ENCODE measurements at places on chromosomes 6 and 20.

GRCh38 chr20:35088231-35089145 lies 4.1 kb downstream of the TRPC4AP start:
- peak; percentile 1 for DNase-seq

DNA sequence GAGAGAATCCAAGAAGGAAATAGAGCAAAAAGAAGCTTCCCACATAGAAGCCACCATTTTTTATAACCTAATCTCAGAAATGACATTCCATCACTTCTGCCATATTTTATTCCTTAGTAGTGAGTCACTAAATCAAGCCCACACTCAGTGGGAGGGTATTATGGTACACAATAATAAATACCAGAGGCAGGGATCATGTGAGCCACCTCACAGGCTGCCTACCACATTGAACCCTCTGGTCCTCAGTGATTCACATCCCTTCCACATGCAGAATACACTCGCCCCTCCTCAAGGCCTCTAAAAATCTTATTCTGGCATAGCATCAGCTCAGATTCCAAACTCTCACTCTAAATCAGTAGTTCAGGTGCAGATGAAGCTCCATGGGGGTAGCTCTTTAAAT lies 49.4 kb downstream of the TMC2 start:
- no peak for DNase-seq

GRCh38 chr20:52754366-52754765 lies 217.8 kb upstream of the TSHZ2 start:
- DNase-seq = no peak

DNA sequence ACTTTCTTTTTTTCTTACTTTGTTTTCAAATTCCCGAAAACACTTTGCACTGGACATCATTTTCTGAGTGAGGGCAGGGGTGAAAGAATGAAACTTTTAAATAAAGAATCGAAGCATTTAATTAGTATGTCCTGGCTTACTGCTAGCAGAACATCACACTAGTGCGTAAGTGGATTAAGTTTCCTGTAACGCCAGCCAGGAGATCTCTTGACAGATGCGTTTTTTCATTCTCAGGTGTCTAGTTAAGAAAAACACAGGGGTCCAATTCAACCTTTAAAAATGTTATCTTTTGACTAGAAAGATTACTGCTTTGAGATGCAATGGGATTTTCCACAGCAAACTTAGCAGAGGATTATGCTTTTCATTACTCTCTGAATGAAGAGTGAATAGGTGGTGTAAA lies 858.8 kb upstream of the EPHA7 start:
- DNase-seq = no peak

DNA sequence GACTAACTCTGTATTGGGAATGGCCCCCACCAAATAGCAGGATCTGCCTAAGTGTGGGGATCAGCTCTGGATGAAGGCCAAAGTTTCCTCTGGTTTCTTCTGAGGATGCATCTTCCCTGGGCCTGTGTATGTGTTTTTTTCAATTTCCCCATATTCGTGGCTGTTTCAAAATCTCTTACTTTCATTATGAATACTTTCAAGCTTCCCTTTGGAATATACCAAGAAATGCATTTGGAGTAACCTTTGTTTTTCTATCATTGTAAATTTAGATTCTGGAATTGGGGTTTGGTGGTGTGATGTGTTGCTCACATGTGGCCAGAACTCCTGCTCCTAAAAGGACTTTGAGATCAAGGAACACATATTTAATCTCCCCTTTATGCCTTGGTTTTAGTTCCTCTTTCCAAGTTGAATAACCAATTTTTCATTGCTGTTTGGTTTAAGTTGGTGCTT lies 8.4 kb downstream of the ENTPD6 start:
- DNase-seq = no peak

DNA sequence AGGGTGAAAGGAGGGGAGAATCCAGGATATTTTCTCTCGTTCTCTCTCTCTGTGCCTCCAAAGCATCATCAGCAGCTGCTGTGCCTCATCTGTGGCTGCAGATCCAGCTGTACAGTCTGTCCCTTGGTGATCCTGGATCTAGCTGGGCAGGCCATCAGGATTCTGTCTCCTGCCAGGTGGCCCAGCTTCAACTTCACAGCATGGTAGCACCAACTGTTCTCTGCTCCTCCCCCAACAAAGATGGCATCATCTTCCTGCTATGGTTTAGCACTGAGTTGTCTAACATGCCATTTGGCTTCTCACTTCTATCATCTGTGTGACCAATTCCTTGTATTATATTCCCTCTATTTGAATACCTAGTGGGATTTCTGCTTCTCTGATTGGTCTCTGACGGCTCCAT lies 28.6 kb upstream of the ARFGEF2 start:
- DNase-seq = no peak

GRCh38 chr6:3748208-3749066 lies 3.1 kb downstream of the PXDC1 start:
- DNase-seq = peak; percentile 18

- no peak for DNase-seq
Measured at GRCh38 chr6:139325125-139325524, 33.3 kb upstream of the TXLNB start.

- DNase-seq = no peak
Measured at GRCh38 chr20:8361006-8361652, 229.1 kb downstream of the PLCB1 start.

- no peak for DNase-seq
Measured at GRCh38 chr6:129133770-129134192, 250.8 kb downstream of the LAMA2 start.

DNA sequence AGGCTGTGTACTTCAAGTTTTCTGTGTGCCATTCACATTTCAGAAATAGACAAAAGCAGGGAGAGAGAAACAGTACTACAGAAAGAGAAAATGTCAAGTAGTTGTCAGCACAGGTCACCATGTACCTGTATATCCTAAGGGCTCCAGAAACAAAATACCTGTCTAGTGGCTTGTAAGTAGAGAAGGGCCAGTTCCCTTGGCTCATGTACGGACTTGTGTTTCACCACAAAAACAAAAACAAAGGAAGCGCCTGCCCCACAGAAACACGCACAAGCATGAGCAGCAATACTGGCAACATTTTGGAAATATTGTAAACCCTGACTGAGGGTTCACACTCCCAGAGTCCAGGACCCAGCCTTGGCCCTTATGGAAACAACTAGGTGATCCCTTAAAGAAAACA lies 44.3 kb downstream of the CNKSR3 start:
- no peak for DNase-seq

DNA sequence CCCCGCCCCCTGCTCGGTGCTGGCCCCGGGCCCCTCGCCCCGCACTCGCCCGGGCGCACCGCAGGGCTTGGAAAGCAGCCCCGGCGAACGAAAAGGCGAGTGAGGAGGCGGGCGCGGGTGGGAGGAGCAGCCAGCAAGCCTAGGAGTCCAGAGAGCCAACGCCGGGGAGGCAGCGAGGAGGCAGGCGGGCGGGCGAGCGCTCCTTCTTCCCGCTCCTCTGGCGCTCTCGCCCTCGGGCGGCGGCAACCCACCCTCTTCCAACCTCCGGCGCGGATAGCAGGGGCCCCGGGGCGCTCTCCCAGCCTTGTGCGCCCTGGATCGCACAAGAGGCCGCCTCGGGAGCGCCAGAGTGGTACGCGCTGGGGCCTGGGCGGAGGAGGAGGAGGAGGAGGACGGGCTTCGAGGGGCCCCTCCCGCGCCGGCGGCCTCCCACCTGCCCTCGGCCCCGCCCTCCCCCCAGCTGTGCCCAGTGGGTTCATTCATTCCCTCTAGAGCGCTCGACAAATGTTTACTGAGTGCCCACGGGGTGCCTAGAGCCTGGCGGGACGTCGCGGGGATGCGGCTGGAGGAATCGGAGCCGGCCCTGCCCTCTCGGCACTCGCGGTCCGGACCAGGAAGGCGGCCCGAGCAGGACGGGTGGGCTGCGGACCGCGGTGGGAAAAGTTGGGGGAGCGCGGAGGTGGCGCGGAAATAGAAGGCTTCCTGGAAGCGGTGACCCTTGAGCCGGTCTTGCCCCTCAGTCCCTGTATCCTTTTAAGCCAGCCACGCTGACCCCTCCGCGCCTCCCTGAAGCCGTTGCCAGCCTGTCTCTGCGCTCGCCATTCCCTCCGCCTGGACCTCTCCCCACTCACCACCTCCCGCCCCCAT lies at the start of gene BMP7:
TSS of gene BMP7 (minus strand) at position 351 of the 867 bp plus-strand sequence. CDS start 519 bp downstream, outside the sequence.
- DNase-seq = peak; percentile 72

- DNase-seq = no peak
Measured at GRCh38 chr20:48607544-48607865, 220.3 kb downstream of the PREX1 start.

GRCh38 chr6:160347259-160348222 lies 637 bp upstream of the SLC22A3 start:
- DNase-seq = no peak

DNA sequence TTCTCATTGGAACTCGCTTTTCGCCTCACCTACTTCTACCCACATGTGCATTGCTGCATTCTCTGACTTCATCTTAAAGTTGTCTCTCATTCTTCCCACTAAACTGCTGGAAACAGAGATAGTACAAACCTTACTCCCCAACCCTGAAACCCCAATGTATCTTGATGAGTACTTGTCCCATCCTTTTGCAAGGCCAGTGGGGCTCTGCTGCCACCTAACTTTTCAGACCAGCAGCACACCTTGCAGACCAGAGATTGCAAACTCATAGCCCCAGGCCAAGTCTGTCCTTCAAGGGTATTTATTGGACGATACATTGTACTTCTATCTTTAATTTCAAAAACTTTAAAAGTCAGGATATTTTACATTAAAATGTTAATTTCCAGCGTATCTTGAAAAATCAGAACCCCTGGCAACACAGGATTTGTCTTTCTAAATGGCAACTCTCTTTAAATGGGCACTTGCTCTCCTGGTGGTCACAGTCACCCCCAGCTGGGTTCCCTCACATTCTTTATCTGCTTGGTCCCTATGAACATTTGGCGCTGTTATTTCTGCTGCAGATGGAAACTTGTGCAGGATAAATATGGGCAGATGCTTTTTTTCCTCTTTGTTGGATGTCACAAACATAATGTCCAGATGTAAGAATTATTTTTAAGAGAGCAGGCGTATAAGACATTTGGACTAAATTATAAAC lies 83.9 kb downstream of the SOD2 start:
- no peak for DNase-seq

DNA sequence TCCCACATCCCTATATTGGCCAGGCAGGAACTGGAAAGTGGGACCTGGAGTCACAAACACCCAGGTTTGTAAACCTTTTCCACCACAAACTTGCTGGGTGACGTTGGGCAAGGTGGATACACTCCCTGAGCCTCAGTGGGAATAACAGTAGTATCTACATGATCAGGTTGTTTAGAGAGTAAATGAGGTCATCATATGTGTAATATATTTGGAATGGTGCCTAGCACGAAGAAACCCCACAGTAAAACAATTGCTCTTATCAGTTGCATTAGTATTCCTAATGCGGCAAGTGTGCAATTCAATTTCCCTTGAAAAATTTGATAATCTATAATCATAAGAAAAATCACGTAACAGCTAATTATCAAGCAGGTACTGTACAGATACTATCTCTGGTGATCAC lies 51.9 kb downstream of the HIVEP2 start:
- no peak for DNase-seq

- DNase-seq = no peak
Measured at GRCh38 chr20:667351-668034, 8.1 kb downstream of the SCRT2 start.

DNA sequence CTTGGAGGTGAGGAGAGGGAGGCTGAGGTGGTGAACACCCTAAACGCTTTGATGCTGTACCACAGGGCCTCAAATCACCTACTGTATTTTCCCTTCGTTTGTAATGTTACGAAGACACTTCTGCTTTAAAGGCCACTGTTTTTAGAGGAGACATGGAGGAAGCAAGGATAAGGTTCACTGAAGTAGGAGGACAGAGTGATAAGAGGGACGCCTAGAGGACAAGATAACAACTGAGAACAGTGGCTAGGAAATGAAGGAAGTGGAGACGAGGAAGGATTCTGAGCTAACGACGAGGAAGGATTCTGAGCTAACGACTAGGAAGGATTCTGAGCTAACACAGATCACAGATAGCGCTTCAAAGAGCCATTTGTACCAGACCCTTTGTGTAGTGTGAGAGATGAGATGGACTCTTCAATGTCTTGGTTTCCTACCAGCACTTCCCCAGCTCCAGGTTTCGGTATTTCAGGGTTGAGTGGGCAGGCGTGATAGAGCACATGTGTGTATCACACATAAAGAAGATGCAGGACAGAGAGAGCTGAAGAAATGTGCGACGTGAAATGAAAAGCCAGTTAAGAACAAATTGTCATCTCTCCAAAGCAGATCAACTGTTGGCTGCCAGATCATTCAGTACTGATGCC lies 7.5 kb downstream of the SF3B5 start:
- DNase-seq = no peak

- DNase-seq = no peak
Measured at GRCh38 chr20:51223183-51223720, 200.3 kb upstream of the KCNG1 start.

DNA sequence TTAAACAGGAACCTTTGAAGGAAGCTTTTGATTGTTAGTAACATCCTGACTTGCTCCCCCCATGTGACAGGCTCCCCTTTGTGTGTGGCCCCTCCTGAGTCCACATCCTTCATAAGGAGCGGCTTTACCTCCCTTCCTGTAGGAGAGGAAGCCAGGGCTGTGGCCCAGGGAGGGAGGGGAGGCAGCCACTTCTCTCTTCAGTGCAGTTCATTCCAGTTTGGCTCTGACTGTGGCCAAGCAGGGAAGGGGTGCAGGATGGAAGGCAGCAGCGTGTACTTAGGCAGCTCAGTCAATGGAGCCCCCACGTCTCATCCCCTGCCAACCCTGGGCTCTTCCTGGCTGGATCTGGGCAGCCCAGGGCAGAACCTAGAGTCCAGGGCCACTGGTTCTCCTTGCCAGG lies 295.2 kb downstream of the QKI start:
- no peak for DNase-seq

GRCh38 chr6:130069485-130069884 lies 51.1 kb downstream of the L3MBTL3 start:
- DNase-seq = no peak

DNA sequence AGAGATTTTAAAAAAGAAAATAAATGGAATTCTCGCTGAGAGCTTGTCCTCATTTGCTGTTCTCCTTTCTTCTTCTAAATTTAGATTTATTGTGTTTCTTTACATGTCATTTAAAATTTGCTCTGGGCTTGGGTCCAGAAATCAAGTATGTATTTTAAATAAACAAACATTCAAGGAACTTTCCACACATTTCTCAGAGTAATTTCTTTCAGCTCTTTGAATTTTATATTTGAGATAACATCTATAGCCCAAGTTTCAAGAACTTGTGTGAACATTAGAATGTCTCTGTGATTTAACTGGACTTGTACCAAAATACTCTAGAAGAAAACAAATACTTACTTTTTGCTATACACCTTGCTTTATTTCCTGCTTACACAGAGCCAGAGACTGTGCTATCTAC lies 192.3 kb downstream of the TMEM200A start:
- DNase-seq = no peak

DNA sequence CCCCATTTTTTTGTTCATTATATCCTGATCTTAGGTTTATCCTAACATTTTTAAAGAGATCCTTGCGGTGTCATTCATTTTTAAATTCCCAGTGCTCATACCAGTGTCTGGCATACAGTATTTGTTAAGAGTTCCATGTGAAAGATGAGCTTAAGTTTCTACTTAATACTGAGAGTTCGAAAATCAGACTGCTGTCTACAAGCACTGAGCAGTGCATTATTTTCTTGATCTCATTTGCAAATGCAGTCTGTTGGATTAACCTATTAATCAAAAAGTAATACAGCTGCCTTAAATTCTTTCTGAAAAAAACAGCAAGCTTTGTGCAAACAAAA lies 663 bp downstream of the COQ3 start:
- DNase-seq = no peak

Measured in COR-L47 (cell line).